Tibial nerve (tissue), 4 donors: ENCODE measurements at places on chromosomes 3 and 15. TPM values are rescaled to one million over a fixed set of nuclear protein-coding genes. Genes with fewer than 3 reads are reported as not detected.

Gene SLC51A
- total RNA-seq: 0.30 TPM

GRCh38 chr15:68503213-68503612 lies 71.2 kb upstream of the ITGA11 start:
- no peak for DNase-seq

DNA sequence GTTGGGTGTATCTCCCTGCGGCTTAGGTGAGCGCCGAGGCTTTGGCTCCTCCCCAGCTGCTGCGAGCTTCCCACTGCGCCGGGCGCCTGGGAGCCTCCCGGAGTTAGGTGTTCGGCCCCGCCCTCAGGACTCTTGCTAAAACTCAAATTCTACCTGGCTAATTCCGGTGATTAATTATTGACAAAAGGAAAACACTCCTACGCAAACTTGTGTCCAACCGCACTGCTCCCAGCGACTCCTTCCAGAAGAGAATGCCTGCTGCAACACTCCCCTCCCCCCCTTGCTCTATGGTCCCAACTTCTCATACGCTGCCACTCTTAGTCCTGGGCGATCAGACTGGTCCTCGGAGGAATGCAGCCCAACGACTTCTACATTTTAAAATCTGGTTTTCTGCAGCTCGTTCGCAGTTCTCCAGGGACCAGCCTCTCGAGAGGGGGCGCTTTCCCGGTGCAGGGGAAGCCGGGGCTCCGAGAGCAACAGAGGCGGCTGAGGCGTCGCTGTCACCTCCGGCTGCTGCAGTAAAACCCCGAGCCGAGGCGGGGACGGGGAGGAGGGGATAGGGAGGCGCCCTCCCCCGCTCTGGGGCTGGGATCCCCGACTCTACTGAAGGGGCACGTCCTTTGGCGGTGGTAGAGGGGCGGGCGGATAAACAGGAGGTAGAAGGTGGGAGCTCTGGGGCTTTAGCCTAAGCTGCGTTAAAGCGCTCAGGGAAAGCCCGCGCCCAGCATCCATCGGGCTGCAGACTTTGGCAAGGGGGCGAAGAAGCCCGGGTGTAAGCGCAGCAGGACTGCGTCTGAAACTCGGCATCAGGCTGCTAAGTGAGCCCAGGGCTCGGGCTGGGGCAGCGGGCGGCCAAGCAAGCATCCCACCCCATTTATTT lies at the start of gene SPTSSB:
Gene SPTSSB, minus strand, starts transcription at position 77 of the 880 bp plus-strand sequence. CDS start 25,194 bp downstream, outside the sequence.
- no peak for DNase-seq

- DNase-seq: no peak
Measured at GRCh38 chr3:152688313-152688712, 146.6 kb upstream of the P2RY1 start.

Gene TM4SF1
- total RNA-seq: 195 TPM

Gene FGD5
- total RNA-seq: 35.8 TPM

Gene UBXN7
- total RNA-seq: 21.6 TPM

GRCh38 chr3:165839296-165840076 lies 2.3 kb upstream of the BCHE start:
- no peak for DNase-seq

DNA sequence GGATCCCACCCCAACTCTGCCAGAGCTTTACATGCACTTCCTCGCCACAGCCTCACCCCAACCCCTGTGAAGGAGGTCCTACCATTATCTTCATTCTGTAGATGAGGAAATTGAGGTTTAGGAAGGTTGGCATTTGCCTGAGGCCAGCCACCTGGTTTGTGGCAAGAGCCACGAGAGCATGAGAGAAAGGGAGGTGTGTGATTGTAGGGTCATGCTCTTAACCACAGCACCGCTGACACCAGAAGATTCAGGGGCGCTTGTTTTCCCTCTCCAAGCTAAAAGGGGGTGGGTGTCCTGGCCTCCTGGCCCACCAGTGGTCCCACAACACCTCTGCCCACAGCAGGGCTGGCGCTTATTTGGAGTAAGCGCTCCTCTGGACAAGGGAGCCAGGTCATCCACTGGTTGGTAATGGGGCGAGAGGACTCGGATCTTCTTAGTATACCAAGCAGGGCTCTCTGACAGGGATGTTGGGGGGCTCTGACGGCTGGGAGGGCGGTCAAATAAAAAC lies 691 bp downstream of the RHCG start:
- no peak for DNase-seq

- no peak for DNase-seq
Measured at GRCh38 chr3:121998611-121999473, 23.2 kb downstream of the ILDR1 start.

DNA sequence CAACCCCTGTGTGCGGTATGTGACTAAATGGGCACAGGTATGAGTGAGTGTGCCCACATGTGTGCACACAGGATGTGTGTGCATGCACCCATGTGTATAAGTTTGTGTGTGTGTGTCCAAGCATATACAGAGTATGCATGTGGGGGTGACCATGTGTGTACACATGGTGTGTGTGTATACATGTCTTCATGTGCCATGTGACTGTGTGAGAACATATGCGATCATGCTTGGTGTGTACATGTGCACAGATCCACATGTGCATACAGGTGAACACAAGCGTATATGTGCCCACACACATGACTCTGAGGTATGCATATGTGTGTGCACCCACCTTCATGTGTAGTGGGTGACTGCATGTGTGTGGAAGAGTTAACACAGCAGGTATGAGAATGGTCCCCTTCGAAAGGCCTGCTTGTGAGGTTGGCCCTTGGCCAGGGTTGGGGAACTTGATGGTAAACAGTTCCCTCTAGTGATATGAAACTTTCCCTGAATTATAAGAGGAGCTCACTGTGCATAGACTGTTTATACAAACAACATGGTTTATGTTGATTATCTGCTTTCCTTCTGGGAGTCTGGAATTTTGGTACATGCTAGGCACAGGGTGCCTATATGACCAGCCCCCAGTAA lies 10.3 kb downstream of the PFKFB4 start:
- DNase-seq: no peak

Gene CYP11A1
- total RNA-seq: 5.7 TPM

DNA sequence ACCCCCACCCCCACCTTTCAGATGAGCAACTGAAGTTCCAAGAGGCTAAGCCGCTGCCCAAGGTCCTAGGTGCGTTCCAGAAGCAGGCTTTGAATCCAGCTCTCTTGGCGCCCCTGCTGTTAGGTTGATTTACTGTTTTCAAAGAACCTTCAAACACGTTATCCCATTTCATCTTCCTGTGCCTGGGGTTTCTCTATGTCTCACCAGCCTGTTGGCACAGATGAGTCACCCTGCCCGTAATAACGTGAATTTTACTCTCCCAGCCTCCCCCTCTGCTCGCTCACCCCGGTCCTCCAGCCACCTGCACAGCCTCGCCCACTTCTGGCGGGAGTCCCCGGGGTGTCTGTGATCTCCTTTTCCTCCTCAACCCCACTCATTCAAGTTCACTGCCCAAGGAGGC lies 13.0 kb upstream of the TSEN2 start:
- DNase-seq: no peak

DNA sequence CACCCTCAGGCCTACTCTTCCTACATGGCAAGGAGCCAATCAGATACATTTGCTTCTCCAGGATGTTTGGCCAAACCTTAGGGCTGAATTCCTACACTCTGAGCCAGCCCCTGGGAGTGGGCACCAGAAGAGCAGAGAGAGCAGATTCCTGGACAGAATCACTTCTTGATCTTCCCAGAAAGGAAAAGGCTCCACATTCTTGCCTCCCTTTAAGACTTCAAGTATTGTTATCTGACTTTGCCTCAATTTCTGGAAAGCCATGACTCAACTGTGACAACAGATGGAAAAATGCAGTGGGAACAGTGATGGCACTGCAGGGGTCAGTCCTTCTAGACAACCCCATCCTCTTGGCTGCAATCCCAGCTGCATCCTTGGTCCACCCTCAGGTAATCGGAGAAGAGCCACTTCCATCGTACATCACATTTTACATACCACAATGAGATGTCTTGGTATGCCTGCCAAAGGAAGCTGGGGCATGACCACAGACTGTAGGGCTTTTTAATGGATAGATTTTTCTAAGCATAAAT lies 21.0 kb downstream of the SLCO2A1 start:
- DNase-seq: no peak

DNA sequence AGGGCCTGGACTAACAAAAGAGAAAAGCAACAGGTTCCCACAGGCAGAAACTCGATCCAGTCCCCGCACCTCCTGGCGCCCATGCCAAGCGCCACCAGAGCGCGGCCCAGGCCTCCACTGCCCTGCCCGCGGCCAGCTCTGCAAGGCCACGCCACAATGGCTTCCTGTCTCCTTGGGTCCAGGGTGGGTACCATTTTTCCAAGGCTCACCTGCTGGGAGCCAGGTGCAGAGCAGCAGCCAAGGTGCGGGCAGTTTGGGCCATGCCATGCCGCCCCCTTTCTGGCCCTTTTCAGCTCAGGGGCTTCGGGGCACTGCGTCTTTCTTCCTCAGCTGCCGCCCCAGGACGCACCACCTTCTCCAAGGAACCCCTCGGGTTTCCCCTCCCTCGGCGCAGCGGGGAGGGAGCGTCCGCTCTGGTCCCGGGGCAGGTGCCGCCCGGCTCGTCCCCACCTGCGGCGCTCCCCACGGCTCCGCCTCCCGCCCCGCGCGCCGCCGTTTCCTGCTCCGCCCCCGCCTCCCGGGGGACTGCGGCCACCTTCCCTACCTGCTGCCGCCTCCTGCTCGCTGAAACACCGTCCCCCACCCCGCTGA lies at the start of gene ILDR1:
Gene ILDR1, minus strand, starts transcription at position 437 of the 591 bp plus-strand sequence. Its CDS starts 170 bp downstream, at position 267.
- no peak for DNase-seq

GRCh38 chr15:48149858-48150257 lies 28.2 kb downstream of the MYEF2 start:
- DNase-seq: no peak

DNA sequence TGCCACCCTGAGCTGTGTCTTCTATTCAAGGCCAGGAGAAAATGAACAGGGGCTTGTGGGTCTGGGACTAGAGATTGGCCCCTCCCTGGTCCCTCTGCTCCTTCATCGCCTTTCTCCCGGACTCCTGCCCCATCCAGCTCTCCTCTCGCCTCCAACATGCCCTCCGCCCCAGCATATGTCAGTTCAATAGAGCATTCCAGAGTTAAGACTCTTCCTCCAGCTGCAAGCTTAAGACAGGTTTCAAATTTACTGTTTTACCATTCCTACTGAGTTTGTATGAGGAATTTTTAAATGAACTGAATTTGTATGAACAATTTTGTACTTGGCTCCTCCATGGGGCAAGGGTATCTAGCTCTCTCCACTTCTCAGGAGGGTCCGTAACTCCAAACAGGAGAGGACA lies 195.6 kb downstream of the TBC1D2B start:
- no peak for DNase-seq

GRCh38 chr3:51338632-51339031 lies 46.5 kb upstream of the MANF start:
- no peak for DNase-seq

DNA sequence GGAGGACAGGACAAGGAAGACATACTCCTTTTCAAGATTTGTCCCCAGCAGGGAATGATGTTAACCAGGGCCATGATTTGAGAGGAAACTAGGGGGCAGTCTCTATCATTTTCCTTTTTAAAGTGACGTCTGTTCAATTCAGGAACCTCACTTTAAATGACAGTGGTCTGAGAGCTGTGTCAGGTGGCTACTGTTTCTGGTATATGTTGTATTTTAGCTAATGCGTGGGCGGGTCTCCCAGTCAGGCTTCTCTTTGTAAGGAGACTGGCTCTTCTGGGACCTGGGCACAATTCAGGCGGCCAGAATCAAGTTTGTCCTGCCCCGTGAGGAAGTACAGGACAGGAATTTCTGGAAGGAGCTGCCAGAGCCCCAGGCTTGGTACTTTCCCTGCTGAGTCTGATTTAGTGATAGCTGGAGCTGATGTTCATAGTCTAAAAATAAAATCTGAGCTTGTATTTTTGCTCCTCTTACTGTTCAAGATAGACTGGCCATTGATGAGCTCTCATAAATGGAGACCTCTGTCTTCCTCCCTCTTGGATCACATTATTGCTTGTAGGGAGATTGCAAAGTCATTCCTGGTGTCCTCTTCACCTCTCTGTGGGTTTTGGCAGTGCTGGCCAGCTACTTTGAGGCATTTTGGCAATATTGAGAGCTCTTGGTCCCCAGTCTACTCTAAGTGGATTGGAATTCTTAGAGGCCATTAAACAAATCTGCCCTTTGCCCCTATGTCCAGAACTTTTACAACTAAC lies 25.6 kb downstream of the SQOR start:
- no peak for DNase-seq

Gene CNTN6
- total RNA-seq: not detected

GRCh38 chr15:31153531-31153930 lies 52.0 kb upstream of the TRPM1 start:
- DNase-seq: no peak

DNA sequence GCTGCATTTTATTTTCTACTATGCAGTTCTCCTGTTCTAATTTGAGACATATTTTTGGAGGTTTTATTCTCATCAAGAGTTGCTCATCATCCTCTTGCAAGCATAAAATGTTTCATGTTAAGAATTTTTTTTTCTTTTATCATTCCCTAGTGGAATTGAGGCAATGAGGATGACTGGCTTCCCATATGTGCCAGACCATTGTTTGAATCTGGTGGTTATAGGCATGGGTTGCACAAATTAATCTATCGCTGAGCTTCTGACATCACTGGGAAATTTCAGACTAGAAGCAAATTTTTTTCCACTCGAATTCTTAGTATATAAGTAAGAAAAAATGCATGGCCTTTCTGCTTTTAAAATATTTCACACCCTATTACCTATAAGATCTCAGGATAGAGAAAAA lies 279.1 kb upstream of the PLSCR5 start:
- DNase-seq: no peak

DNA sequence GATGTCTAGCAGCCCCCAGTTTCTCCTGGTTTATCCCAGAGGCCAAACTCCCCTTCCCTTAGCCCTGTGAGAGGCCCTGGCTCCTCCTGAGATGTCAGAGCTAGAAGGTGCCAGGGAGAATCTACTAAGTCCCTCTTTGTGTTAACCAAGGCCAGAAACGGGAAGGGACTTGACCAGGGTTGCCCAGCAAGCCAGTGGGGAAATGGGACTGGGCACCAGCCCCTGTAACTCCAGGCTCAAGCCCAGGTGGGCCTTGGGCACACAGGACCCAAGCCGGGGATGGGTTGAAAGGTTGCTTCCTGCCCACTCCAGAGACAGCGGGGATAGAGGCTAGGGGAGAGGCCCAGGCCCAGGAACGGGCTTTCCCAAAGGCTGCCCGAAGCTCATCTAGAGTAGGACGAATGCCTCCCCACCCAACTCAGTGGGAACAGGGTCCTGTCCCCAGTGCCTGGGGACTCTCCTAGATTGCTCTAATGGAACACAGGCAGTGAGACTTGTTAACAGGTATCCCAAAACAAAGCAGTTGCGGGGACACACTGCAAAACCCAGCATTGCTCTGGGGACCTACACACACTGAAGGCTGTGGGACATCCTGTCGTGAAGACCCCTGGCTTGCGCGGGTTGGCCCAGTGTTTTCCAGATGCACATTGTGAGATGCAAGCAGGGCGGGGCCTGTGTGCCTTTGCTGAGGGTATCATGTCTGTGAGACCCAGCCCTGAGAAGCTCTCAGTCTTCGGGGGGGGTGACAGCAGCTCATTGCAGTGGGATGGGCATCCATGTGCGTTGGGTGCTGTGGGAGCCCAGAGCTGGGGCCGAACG lies 12.9 kb upstream of the TXNRD3 start:
- no peak for DNase-seq

Gene SLC6A20
- total RNA-seq: 19.8 TPM

DNA sequence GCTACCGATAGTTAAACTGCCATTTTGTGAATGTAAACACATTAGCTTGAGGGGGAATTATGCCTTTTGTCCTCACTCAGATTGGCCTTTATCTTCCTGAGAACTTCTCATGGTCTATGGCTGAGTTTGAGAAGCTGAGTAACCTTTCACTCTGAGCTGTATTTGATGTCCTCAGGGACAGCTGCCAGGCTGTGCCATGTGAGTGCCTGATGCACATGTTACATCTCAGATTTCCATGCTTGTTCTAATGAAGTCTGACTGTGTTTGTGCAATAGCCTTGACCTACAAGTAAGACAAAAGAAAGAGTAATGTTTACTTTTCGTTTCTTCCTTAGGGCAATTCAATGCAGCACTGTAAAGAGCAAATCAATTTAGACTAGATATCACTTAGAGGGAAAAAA lies 44.1 kb upstream of the ARL6 start:
- DNase-seq: no peak

Gene DIPK2A
- total RNA-seq: 35.1 TPM
